ENCODE measurements at places on chromosomes 7 and 10. TPM values are rescaled to one million over a fixed set of nuclear protein-coding genes. Genes with fewer than 3 reads are reported as not detected.

Gene DBF4
- 109 TPM for total RNA-seq

- DNase-seq = no peak
Measured at GRCh38 chr10:75980419-75981002, 549.1 kb downstream of the LRMDA start.

DNA sequence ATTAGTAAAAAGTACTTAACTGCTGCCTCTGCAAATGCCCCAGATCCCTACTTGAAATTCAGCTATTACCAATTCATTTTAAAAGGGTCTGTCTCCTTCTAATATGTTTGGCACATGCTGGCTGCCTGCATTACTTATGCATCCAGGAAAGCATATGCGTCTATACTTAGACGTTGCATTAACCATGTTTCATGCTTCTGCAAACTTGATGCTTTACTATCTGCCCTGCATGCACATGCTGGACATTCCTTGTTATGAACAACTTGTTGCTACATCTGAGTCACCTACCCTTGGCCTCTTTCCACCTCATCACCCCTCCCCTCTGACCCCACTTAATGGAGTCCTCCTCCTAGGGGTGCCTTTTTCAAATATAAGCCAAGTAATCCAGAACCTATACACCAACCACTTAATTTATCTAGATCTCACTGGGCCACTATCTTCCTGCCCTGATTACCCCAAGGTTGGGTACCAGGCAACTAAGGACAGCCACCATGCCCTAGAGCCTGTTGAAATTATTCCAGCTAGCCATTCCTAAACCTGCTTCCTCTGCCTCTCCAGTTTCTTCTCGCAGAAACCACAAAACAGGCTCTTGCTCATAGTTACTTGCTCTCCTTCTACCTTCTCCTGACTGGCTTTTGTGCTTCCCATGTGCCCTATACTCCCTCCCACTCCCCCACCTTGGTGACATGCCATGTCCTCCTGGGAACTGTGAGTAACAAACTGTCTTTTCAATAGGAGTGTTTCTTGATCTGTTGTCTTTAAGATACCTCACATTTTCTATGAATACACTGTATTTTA, 1187.9 kb downstream of the REEP3 start:
- DNase-seq = no peak

GRCh38 chr10:69119896-69120295, 4.1 kb upstream of the VPS26A start:
- no peak for DNase-seq

GRCh38 chr10:48439031-48439430, 132.6 kb downstream of the MAPK8 start:
- DNase-seq = peak; percentile 40

GRCh38 chr7:43735802-43736603, 6.7 kb upstream of the COA1 start:
- peak; percentile 31 for DNase-seq

Gene PPP1R17
- total RNA-seq = not detected

Gene SPDYE5
- not detected for total RNA-seq

DNA sequence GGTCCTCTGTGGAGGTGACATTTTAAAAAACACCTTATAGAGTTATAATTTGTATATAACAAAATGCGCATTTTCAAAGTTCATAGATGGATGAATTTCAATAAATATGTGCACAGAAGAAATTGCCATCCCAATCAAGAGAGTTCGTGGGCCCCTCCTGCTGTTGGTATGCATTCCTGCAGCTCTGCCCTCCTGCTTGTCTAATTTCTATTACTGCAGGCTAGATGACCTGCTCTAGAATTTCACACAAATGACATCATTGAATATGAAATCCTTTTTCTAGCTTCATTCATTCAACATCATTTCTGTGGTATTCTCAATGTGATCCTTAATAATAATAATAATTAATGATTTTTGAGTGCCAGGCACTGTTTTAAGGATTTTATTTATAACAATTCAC, 348.2 kb downstream of the SDK1 start:
- no peak for DNase-seq

- no peak for DNase-seq
Measured at GRCh38 chr7:39083781-39084180, 106.1 kb downstream of the POU6F2 start.

DNA sequence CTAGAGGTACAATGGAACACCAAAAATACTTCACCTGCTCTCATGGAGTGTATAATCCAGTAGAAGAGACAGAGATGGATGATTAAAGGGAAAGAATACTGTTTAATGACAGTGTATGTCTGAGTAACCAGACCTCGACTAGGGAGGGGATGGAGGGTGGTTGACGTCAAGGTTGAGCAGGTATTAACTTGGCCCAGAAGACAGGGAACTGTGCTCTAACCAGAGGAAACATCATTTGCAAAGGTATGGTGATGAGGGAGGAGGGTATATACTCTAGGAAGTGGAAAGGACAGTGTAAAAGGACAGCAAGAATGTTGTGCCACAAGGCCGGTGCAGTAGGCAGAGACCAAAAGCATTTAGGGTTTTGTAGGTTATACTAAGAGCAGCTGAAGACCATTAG, 2.9 kb downstream of the MIOS start:
- DNase-seq = no peak

DNA sequence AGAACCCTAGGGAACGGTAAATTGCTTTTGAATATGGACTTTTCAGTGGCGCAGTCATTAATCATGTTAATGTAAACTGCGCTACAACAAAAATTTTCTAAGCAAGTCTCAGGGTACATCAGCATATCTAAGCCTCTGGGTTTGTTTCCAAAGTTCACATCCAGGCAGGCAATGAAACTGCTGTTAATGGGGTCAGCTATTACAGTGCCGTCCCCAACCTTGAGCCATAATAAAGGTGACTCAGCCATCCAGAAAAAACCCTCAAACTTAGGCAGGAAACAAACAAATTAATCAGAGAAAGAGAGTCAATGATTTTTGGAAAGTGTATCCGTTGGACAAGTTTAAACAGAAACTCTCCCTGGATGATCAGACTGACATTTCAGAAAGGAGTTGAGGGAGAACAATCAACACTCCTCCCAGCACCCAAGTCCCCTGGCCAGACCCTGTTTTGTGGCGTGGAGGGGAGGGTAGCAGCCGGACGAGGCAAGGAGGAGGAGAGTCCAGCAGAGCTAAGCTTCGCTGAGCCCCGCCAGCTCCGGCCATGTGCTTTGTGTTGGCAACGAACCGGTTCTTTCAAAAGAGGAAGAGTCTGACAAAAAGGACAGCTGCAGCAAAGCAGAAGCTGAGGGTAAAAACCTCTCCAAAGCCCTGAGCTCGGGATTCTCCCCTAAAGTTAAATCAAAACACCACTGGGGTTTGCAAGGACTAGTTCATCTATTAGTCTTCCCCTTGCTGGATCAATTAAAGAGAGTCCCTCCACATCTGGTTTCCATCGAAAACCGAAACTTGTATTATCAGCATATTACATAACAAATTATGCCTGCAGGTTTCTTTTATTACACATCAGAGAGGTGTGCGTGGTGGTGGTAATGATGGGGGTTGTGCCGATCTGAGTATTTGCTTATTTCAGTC, 3.6 kb downstream of the FAM53B start:
- peak; percentile 40 for DNase-seq

Gene C10orf95
- not detected for total RNA-seq

DNA sequence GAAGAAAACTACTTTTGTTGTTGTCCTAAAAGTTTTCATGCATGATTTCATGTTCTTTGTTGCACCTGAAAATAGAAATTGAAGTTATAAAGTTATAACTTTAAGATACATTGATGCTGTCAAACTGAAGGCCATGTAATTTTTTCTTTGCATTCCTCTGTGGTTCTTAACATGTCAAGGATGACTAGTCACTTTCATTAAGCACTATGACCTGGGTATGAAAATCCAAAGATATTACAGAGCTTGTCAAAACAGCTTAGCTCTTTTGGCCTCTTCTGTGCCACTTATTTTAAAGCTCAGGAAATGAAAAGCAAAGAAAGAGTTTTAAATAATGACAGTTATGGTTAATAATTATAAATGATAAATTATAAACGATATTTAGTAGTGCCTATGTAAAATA, 241.6 kb upstream of the CACNA2D1 start:
- DNase-seq = no peak

Gene BEND7
- total RNA-seq = 0.10 TPM

Gene HGF
- 0.39 TPM for total RNA-seq
